ENCODE measurements at places on chromosomes 12 and 14.
A peak's percentile ranks its signal among the peaks of the same experiment; 100 is the strongest.

DNA sequence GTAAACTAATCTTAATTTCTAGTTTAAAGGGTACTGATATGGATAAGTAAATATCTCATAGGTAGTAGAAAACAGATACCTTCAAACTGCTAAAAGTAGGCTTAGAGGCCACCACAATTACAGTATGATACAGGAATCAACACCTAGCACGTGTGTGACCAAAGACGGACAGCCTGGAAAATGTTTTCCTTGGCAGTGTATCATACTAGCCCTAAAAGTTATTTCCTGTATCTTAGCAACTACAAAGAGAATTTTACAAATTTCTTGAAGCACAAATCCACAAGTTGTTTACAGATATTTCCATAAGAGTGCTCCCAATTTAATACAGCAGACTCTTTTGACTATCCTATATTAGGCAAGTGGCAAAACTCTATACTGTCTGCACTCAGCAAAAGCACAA lies 106.0 kb downstream of the ITPR2 start:
- no peak for DNase-seq

DNA sequence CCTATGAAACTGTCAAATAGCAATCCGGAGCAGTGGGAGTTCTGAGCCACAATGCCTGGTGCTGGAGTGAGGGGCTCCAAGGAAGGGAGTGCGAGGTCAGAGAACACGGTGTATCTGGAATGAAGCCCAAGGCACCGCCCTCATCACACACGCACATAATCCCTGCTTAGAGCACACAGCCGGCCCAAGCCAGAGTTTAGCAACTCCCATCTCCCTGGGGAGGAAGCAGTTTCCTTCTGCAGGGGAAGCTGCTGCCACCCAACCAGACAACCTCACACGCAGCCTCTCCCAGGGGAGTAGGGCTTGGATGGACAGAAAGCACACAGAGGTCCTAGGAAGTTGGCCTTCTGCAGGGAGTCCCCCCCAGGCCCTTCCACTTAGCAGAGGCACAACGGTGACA lies 31.3 kb downstream of the ACTN1 start:
- DNase-seq, result no peak

DNA sequence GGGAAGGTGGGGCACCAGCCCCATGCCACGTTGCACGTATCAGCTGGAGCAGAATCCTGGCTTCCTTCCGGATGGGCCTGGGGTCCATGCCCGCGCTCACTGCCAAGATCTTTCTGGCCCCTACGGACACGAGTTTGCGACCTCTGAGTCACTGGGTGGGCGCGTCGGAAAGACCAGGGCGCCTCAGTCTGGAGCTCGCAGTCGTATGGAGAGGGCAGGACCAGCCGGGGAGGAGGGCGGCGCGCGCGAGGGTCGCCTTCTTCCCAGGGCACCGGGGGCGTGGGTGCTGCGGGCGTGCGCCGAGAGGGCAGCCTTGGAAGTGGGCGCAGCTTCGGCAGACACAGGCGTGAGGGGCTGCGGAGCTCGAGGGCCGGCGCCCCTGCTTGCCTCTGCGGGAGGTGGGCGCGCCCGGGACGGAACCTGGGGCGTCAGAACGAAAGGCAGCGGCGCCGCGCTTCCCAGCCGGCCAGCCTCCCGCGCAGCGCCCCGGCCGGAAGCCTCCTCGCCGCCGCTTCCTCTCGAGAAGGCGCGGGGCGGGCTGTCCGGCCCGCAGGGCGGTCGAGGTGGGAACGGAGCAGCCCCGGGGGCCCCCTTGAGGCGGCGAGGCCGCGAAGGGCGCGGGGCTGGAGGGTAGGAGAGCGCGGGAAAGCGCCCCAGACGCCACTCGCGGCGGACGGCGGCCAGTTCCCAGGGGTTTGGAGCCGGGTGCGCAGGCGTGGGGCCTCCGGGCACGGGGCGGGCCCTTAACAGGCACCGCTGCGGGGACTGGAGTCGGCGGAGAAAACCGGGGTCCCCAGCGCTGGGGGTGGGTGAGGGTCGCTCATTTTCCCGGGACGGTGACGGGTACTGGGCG lies at the start of gene ARL6IP4:
TSS of gene ARL6IP4 (plus strand) at position 499 of the 853 bp plus-strand sequence. CDS start 459 bp downstream, outside the sequence.
- peak; percentile 77 for DNase-seq

- peak; percentile 43 for DNase-seq
Observed at GRCh38 chr14:45247427-45247826, 5.6 kb downstream of the MIS18BP1 start.

GRCh38 chr12:24901576-24902461 lies 47.1 kb downstream of the BCAT1 start:
- DNase-seq, result peak; percentile 50

DNA sequence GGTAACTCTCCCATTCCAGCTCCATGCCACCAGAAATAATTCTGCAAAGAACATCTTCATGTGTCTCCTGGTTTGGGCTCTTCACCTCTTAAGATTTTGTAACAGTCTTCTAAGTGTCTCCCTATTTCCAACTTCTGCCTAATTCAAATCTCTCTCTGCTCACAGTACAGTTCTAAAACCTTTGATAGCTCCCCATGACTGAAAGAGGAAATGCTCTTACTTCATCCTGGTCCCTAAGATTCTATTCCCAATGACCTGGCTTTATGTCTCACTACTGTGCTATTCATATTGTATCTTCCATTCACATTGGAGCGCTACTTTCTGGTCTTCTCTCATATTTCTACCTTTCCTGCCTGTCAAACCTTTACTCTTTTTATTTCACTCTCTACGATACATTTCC lies 1.6 kb downstream of the AMN1 start:
- no peak for DNase-seq

DNA sequence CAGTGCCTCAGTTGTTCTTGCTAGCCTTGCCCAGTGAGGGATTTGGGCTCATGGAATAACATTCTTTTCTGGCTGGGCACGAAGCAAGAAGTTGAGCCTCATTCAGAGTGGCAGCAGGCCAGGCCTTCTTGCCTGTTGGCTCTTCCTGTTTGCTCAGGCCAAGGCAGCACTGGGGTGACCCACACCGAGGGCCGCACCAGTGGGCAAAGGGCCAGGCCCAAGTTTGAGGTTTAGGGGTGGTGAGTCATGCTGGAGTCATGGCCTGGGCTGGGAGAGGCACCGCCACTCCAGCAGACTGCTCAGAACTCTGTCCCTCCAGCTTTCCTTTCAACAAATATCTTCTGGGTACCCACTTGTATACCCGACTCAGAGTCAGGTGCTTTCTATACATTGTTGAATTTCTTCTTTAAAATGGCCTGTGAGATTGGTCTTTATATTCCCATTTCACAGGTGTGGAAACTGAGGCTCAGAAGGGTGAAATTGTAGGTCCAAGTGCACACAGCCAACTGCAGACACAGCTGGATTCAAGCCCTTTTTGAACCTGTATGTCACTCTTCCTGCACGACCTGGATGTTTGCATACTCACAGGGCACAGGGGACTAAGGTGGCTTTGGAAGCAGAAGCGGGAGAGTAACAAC lies 279.4 kb downstream of the FOXN3 start:
- DNase-seq, result peak; percentile 91

GRCh38 chr12:71503579-71504391 lies 64.2 kb downstream of the LGR5 start:
- no peak for DNase-seq

DNA sequence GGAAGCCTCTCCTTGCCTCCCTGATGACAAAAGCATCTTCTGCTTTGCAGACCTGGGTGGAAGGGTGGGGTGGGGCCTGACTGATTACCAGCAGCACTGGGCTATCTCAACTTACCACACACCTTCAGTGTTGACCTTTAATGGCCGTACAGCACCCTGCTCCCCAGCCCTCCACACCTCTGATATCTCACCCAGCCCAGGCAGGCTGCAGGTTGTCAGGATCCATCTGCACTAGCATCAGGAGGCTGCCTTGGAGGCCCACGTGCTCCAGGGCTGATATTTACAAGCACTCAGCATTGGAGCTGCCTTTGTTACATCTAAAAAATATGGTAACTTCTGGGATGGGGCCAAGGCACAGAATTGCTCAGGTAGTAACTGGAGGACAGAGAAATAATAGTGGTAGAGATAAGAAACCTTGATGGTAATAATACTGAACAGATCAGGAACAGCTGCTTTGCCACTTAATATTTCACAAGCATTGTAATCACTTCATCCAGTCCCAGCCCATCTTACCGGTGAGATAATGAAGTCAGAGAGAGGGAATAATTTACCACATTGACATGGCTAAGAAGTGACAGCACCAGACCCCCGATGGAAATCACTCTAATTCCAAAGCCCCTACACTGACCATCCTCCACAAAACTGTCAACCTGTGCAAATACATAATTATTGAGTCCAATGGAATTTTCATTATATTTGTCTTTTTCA lies 125.2 kb upstream of the RFLNA start:
- no peak for DNase-seq

GRCh38 chr12:128204711-128205110 lies 62.3 kb upstream of the TMEM132C start:
- no peak for DNase-seq

DNA sequence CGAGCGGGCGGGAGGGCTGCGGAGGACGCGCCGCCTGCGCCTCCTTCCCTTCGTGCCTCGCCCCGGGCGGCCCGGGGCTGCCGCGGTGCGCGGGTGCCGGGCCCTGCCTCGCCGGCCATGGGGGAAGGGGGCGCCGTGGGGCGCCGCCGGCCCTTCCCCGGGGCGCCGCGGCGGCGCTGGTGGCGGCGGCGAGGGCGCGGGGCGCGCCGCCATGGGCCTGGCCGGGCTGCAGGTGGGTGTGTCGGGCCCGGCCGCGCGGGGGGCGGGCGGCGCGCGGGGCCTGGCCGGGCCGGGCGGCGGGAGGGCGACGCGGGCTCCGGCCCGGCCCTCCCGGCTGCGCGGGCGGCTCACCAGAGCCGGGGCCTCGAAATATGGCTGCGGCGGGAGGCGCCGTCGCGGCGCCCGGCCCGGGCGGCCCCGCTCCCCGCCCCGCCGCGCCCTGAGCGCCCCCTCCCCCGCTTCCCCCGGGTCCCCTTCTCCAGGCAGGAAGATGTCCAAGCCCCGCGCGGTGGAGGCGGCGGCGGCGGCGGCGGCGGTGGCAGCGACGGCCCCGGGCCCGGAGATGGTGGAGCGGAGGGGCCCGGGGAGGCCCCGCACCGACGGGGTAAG lies 5.1 kb downstream of the KMT5A start:
- DNase-seq, result peak; percentile 10

DNA sequence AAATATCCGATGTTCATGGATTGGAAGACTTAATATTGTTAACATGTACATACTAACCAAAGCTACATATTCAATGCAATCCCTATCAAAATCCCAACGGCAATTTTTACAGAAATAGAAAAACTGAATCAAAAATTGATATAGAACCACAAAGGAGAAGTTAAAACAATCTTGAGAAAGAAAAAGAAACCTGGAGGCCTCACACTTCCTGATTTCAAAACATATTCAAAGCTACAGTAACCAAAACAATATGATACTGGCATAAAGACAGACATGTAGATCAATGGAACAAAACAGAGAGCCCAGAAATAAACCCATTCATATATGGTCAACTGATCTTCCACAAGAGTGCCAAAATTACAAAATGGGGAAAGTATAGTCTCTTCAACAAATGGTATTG lies 5.4 kb upstream of the PELI2 start:
- no peak for DNase-seq

DNA sequence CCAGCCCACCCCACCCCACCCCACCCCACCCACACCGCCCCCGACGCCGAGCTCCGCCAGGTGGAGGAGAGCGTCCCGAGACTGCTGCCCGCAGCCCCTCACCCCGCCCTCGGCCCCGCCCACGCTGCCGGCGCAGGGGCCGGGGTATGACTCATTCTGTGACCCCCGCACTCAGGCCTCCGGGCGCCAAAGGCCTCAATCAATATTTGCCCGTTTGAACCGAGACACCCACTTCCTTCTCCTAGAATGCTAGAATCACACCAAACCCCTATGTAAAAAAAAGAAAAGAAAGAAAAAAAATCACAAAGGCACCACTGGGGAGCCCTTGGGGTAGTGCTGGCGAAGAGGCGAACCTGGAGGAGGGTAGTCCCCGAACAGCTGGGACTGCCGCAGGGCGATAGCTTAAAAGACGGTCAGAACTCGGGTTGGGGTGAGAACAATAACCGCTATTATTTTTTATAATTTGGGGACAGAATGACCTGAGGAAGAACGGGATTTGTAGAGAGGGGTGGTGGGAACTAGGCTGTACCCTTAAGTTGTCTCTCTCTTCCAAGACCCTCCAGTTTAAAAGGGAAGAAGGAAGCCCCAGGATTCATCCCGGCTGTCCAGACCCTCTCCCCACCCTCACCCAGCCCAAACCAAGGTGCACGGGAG lies 894 bp downstream of the KRT8 start:
- DNase-seq, result peak; percentile 69

GRCh38 chr12:1564067-1564466 lies 30.3 kb downstream of the FBXL14 start:
- no peak for DNase-seq

DNA sequence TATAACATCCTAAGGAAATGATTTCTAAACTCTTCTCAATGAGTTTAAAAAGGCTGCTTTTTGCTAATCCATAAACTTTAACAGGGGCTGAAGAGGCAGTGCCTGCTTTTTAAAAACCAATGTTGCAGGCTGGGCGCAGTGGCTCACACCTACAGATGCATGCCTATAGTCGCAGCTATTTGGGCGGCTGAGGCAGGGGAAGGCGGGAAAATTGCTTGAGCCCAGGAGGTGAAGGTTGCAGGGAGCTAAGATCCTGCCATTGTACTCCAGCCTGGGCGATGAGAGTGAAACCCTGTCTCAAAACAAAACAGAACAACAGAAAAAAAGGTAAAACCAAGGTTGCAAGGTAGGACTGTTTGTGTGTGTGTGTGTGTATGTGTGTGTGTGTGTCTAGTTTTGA lies 531.2 kb downstream of the DIO2 start:
- DNase-seq, result no peak

GRCh38 chr12:6438345-6438744 lies 6.4 kb upstream of the CD27 start:
- DNase-seq, result no peak

- DNase-seq, result peak; percentile 38
Observed at GRCh38 chr12:115761784-115762183, 515.7 kb downstream of the MED13L start.

DNA sequence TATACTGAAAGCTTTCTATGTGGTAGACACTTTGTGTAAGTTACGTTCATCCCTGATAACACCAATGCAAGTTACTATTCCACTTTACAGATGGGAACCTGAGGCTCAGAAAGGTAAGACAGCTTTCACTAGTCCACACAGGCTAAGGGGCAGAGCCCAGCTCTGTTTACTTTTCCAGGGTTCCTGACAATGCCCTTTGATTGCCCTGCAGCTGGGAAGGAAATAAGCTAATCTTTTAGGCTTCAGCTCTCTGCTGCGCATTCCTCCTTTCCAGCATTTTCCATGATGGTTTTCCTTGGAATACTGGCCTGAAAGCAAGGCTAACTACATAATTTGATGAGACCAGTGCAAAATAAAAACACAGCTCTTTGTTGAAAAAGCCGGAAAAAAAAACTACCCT lies 185.7 kb upstream of the BTG1 start:
- no peak for DNase-seq

- no peak for DNase-seq
Observed at GRCh38 chr12:57883057-57883456, 36.5 kb upstream of the CTDSP2 start.

GRCh38 chr12:50186681-50187080 lies 19.5 kb upstream of the CERS5 start:
- DNase-seq, result peak; percentile 61

GRCh38 chr14:104678346-104678745 lies 11.1 kb upstream of the INF2 start:
- peak; percentile 49 for DNase-seq

All from ELR (cell line).